ENCODE measurements at places on chromosomes 16 and 17.

GRCh38 chr17:49676276-49676868, 1.5 kb downstream of the SPOP start:
- DNase-seq, result no peak

DNA sequence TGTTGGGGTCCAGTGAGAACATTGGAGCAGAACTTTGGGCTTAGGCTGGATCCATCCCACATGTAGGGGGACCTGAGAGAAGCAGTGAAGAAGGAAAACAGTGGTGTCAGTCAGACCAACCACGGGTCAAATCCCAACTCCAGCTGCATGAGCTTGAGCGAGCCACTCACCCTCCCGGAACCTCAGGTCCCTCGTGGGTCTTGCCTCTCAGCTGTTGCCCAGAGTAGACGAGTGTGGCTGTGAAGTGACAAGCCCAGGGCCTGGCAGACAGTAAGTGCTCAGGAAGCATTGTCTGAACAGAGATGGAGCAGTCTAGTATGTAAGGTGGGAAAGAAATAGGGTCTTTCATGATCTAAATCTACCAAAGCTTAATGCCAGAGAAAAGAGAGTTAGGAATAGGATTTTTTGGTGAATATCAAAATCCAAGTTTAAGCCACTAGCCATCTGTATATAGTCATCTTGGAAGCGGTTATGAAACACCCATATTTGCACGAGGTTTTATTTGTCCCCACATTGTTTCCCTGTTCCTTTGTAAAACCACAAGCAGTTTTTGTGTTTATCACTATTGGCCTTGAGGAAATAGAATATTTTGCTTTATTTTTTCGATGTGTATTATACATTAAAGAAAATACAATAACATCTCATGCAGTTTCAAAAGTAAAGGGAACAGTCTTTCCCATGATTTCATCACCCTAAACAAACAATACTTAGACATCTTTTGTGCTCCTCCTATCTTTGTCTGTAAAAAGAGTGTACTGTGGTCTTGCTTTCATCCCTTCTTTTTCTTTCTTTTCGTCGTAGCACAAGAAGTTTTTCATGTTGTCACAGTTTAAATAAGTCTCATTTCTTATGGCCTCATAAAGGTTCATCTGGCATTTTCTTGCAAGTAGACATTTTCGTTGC, 112.0 kb downstream of the CLEC16A start:
- no peak for DNase-seq

DNA sequence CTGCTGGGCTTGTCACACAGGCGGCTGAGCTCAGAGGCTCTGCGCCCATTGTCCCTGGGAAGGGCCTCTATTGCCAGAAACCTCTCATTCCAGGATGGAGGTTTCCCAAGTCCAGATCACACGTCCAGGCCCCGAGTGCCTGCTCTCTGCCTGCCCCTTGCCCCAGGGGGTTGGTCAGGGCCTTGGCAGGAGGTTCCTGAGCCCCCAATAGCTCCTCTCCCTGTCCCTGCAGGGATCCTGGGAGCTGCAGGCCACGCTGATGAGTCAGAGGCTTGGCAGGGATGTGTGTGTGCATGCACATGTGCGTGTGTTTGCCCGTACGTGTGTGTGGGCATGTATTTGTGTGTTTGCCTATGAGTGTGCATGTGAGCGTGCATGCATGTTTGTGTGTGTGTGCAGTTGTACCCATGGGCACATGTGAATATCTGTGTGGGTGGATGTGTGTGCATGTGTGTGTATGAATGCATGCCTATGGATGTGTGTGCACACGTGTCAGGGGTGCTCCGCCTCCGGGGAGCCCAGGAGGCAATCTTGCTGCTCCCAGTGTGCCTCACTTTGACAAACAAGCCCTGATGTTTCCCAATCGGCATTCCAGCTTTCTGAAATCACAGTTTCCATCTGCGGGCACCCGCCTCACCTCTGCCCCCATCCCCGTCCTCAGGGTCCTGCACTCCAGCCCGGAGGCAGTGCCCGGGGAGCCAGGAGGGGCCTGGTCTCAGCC, 98.4 kb upstream of the GSE1 start:
- peak; percentile 93 for DNase-seq

- DNase-seq, result peak; percentile 78
Observed at GRCh38 chr16:26464576-26465266, 602.0 kb upstream of the C16orf82 start.

DNA sequence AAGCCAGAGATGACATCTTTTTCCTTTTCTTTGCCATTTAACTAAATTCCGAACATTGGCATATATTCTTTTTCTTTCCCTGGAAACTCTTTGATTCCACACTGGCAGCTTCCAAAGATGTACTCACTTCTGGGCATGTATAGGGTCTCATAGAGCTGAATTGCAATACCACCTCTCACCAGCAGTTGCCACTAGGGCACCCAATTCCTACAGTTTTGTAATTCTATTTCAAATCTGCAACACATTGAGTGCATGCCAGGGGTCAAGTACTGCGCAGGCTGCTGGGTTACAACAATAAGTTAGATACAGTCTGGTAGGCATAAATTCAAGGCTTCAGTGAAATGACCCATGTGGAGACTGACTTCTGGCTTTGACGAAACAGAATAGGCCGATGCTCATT, 208.8 kb upstream of the NLRP1 start:
- DNase-seq, result no peak

DNA sequence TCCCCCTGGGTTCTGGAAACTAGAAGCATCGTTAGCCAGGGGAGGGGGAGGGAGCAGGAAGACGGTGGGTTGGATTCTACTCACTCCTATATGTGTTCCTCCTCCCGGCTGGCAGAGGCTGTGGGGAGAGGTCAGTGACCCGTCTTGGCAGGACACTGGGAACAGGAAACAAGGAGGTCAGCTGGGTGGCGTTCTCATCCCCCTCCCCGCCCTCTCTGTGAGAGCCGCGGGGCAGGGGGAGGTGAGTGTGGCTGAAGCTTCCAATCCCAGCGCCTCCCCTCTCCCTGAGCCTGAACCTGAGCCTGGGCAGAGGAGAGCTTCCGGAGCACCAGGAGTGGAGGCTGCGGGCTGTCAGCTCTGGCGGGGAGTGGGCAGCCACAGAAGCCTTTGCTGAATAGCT, 12.5 kb downstream of the GPRC5C start:
- peak; percentile 55 for DNase-seq

DNA sequence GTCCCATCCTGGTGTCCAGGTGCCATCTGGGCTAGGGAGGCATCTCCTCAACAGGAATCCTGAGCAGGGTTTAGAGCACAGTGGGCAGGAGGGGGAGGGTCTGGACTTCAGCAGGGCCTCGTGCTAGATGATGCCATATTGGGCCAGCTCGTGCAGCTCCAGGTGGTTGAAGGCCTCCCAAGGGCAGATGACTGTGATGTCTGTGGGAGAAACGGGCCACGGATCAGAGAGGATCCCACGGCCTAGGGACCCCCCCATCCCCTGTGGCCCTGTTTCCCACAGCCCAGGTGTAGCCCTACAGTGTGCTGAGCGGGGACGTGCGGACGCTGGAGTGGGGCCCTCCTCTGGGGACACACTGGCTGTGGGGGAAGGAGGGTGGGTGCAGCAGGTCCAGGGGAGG, 5.4 kb downstream of the PDE6G start:
- no peak for DNase-seq

- DNase-seq, result no peak
Observed at GRCh38 chr17:43085474-43085873, 39.7 kb downstream of the BRCA1 start.

- no peak for DNase-seq
Observed at GRCh38 chr17:72861811-72862210, 230.7 kb downstream of the SLC39A11 start.

- no peak for DNase-seq
Observed at GRCh38 chr16:29668267-29668666, 5.2 kb downstream of the SPN start.

GRCh38 chr16:72723781-72724180, 324.1 kb downstream of the ZFHX3 start:
- no peak for DNase-seq

GRCh38 chr17:76394166-76394565, 9.8 kb downstream of the SPHK1 start:
- no peak for DNase-seq

DNA sequence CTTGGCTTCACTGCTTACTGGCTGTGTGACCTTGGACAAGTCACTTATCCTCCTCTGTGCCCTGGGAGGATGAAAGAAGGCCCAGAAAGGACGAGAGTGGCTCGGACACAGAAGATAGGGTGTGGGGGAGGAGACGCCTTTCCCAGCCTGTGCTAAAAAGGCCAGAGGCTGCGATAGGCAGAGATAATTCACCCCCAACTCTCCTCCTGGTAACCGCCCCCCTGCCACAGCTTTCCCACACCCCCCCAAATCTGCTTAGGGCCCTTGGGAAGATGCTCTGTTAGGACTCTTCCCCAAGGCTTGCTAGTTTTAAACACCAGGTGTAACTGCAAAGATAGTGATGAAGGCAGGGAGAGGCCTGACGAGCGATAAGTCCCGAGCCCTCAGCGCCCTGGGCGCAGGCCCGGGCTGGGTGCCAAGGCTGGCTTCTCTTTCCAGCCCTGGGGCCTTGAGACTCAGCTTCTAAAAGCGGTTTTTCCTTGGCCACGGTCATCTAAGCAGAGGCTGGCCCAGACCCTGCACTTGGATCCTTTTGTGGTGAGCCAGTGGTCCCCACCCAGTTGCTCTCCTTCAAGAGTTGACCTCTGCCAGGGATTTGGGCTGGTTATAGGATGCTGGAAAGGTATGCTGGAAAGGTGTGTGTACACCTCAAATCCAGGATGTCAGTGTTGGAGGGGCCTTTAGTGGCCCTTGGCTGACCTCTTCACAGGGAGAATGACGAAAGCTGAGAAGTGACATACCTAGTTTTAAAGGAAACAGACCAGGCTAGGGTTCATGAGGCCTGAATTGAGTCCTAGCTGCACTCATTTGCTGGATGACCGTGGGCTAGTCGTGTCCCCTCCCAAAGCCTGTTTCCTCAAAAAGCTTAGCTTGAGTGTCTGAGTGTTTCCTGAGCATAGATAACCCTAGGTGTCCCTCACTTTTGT, 3.4 kb upstream of the PPP1R9B start:
- no peak for DNase-seq

- peak; percentile 74 for DNase-seq
Observed at GRCh38 chr17:79707931-79708891, 22.5 kb upstream of the ENPP7 start.

DNA sequence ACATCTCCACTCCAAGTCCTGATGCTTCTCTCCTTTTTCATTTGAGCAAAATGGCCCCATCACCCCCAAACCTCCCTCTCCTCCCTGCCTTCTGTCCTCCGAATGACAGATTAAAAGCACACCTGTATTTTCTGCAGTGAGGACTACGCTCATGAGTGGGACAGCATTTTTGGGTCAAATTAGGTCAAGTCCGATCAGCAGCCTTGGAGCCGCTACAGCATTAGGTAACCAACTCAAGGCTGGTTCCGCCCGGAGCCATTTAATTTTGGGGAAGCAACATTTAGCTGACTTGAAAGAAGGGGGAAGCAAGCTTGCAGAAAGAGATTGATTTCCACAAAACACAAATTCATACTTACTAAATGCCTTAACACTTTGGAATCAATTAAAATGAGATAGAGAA, 324.1 kb upstream of the CDH5 start:
- DNase-seq, result no peak

- peak; percentile 40 for DNase-seq
Observed at GRCh38 chr16:46839986-46840443, 9.0 kb upstream of the C16orf87 start.

Data from ELF-1 (cell line).